ENCODE measurements at places on chromosomes 7 and 10. TPM values are rescaled to one million over a fixed set of nuclear protein-coding genes. Genes with fewer than 3 reads are reported as not detected.

HOGA1 gene
- total RNA-seq: not detected

GRCh38 chr10:74186678-74187077 is 35.7 kb downstream of the ADK start:
- H3K4me1 ChIP-seq: peaks cover 32% of the 10 kb centered on the region
- no peak overlapping the region for H3K4me3 ChIP-seq
- peaks cover 6% of the 10 kb centered on the region for H3K36me3 ChIP-seq

DNA sequence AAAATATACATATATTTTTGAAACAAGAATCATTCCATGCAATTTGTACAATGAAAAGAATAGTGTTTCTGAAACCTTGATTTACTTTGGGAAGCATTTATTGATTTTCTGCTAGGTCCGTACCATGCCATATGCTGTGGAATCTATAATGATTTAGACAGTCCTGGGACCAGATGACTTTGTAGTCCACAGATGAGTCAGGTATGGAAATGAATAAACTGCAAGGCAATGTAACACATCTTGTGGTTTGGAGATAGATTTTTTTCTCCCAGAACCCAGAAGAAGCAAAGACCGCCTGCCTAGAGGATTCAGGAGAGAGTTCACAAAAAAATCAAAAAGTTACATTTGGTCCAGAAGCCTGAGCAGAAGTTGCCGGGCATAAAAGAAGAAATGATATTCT is 190.4 kb downstream of the GPR37 start:
- DNase-seq: no peak
- no peaks in the 10 kb centered on the region for H3K4me1 ChIP-seq
- no peaks in the 10 kb centered on the region for H3K27me3 ChIP-seq
- H3K4me3 ChIP-seq: no peak overlapping the region
- H3K27ac ChIP-seq: no peak overlapping the region
- H3K36me3 ChIP-seq: no peaks in the 10 kb centered on the region

DNA sequence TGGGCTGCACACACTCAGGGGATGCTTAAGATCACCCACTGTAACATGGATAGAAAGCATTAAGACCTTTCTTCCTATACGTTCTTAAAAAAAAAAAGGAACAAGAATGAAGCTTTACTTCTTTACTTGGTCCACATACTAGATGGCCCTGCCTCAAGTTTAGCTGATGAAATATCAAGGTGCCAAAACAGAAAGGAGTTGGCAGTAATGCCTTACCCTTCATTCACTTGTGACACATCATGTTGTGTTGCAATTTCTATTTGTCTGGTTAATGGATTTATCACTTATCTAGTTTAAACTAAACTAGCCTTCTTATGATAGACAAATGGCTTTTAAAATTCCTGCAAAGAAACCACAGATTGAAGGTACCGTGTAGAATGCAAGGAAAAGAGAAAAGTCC is 720.3 kb downstream of the CCSER2 start:
- no peak overlapping the region for H3K27ac ChIP-seq
- H3K4me3 ChIP-seq: no peak overlapping the region
- no peaks in the 10 kb centered on the region for H3K4me1 ChIP-seq
- no peaks in the 10 kb centered on the region for H3K27me3 ChIP-seq
- no peak for DNase-seq

DNA sequence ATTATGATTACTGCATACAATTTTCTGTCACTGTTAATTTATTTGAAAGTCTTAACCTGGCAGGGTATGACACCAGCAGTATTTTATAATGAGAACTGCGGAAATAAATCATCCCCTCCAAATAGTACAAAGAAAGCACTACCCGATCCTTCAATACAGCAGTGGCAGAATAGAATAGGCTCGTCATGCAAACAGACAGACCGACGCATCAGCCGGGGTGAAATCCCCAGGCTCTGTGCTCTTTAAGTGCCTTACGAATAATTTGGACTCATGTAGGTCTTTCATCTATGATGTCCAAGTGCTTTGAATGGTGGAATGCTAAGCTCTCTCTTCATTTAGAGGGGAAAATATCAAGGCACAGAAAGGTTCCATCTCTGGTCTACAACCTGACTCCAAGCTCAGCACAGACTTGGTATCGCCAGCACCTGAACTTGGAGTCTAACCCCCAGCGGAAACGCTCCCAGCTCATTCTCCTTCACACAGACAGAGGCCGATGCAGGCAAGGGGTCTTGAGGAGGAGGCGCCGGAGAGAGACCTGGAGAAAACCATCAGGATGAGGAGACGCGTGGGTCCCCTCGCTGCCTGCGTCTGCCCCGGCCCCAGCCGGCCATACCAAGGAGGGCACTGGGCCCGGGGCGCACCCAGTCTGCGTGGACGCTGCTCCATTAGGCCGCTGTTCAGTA is 568.1 kb upstream of the MKI67 start:
- no peaks in the 10 kb centered on the region for H3K27me3 ChIP-seq
- peak; percentile 39 for DNase-seq
- no peak overlapping the region for H3K4me3 ChIP-seq
- no peaks in the 10 kb centered on the region for H3K4me1 ChIP-seq
- H3K27ac ChIP-seq: no peak overlapping the region

ZNF804B gene
- total RNA-seq: not detected

GRCh38 chr10:62050346-62050892 is 148.9 kb downstream of the ARID5B start:
- peak overlapping the region; percentile 97 for H3K4me3 ChIP-seq
- peaks cover 79% of the 10 kb centered on the region for H3K4me1 ChIP-seq
- peaks cover 63% of the 10 kb centered on the region for H3K36me3 ChIP-seq
- H3K27ac ChIP-seq: peak overlapping the region; percentile 99
- no peaks in the 10 kb centered on the region for H3K27me3 ChIP-seq

Data from activated CD4-positive, alpha-beta T cell treated with anti-CD3 and anti-CD28 coated beads, Interleukin-2, amount 10 ng/mL, durations not matched to agents 24 days and 14 days (primary cell).